Psoas muscle (tissue), 8 donors: ENCODE measurements at places on chromosomes 3 and 15.

DNA sequence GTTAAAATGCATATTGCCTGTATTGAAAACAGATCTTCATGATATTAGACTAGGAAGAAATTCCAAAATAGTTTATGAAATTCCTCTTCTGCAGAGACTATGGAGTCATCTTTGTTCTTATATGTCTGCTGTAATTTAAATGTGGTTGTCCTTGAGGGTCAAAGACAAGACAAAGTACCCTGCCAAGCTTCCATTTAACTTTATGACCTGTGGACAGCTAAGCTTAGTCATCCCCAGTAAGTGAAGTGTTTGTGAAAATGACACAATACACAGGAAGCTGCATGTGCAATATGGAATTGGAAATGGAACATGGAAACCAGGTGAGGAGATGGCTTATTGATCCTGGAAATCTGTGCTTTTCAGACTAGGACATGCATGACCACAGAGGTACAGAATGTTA lies 68.5 kb upstream of the GBE1 start:
- H3K4me1 ChIP-seq = no peaks in the 10 kb centered on the region
- DNase-seq = no peak
- H3K4me3 ChIP-seq = no peak overlapping the region
- H3K27me3 ChIP-seq = no peaks in the 10 kb centered on the region

DNA sequence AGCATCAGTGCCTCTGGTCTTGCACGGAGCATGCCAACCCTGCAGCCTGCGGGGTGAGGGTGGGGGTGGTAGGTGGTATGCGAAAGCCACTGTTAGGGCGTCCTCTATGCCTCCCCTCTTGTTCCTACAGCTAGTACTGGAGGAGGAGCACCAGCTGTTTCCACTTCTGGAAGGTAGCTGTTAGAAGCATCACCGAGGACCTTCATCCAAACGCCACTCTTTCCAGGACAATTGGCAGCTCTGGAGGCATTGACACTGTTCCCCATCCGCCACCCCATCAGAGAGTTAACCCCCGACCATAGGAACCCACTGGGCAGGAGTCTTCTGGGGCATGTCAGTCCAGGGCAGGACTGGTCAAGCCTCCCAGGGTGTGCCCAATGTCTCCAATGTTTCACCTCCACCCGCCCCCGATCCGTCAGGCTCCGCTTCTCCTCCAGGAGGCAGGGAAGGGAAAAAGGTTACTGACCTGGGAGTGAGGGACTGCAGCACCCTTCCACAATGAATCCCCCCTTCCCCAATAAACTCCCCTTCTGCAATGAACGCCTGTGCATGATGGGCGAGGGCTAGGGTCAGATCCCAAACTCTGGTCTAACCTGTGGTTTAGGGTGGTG lies 487 bp downstream of the DUOX2 start:
- no peaks in the 10 kb centered on the region for H3K36me3 ChIP-seq
- no peak overlapping the region for H3K27ac ChIP-seq
- H3K27me3 ChIP-seq = peaks cover 3% of the 10 kb centered on the region
- H3K4me3 ChIP-seq = no peak overlapping the region
- H3K4me1 ChIP-seq = peaks cover 22% of the 10 kb centered on the region
- DNase-seq = no peak

- H3K4me1 ChIP-seq = peaks cover 61% of the 10 kb centered on the region
- no peaks in the 10 kb centered on the region for H3K27me3 ChIP-seq
- H3K36me3 ChIP-seq = no peaks in the 10 kb centered on the region
- no peak overlapping the region for H3K4me3 ChIP-seq
- H3K27ac ChIP-seq = no peak overlapping the region
- DNase-seq = no peak
These were observed 8.3 kb downstream of the FNDC3B start for GRCh38 chr3:172047567-172048115.

DNA sequence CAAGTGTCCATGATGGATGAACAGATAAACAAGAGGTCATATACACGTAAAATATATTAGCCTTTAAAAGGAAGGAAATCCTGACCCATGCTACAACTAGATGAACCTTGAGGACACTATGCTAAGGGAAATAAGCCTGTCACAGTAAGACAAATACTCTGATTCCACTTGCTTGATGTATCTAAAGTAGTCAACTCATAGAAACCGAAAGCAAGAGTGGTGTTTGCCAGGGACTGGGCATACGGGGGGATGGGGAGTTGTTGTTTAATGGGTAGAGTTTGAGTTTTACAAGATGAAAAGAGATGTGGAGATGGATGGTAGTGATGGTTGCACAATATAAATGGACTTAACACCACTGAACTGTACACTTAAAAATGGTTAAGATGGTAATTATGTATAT lies 65.4 kb downstream of the C3orf70 start:
- H3K27me3 ChIP-seq = no peaks in the 10 kb centered on the region
- H3K27ac ChIP-seq = no peak overlapping the region
- DNase-seq = no peak
- H3K36me3 ChIP-seq = no peaks in the 10 kb centered on the region
- H3K4me1 ChIP-seq = no peaks in the 10 kb centered on the region

- no peaks in the 10 kb centered on the region for H3K4me1 ChIP-seq
- H3K4me3 ChIP-seq = no peak overlapping the region
- DNase-seq = no peak
- no peak overlapping the region for H3K27ac ChIP-seq
- H3K27me3 ChIP-seq = no peaks in the 10 kb centered on the region
These were observed 9.6 kb upstream of the IRAK2 start for GRCh38 chr3:10155123-10155472.

GRCh38 chr15:77654975-77655374 lies 22.3 kb upstream of the LINGO1 start:
- no peaks in the 10 kb centered on the region for H3K27me3 ChIP-seq
- H3K4me3 ChIP-seq = no peak overlapping the region
- no peaks in the 10 kb centered on the region for H3K36me3 ChIP-seq
- no peaks in the 10 kb centered on the region for H3K4me1 ChIP-seq
- DNase-seq = no peak

DNA sequence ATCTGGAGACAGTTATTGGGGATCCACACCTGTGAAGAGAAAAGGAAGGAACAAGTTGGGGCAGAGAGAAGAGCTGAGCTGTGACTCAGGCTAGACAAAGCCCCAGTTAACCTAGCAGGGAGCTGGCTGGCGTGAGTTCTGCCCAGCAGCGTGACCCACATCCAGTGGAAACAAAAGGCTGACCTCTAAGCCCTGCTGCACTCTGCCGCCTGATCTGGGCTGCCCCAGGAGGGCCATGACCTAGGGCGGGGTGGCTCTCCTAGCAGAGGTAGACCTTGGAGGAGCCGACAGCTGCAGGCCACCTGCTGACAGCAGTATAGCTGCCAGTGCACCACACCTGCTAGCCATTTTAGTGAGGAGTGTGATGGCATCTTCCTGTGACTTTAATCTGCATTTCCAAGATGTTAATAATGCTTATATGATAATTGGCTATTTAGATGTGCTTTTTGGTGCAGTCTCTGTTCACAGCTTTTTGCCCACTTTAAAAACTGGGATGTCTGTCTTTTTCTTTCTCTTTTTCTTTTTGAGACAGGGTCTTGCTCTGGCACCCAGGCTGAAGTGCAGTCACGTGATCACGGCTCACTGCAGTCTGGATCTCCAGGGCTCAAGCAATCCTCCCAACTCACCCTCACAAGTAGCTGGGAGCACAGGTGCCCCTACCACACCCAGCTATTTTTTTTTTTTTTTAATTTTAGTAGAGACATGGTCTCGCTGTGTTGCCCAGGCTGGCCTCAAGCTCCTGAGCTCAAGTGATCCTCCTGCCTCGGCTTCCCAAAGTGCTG lies 78.1 kb downstream of the LSM3 start:
- no peaks in the 10 kb centered on the region for H3K27me3 ChIP-seq
- DNase-seq = peak; percentile 64

DNA sequence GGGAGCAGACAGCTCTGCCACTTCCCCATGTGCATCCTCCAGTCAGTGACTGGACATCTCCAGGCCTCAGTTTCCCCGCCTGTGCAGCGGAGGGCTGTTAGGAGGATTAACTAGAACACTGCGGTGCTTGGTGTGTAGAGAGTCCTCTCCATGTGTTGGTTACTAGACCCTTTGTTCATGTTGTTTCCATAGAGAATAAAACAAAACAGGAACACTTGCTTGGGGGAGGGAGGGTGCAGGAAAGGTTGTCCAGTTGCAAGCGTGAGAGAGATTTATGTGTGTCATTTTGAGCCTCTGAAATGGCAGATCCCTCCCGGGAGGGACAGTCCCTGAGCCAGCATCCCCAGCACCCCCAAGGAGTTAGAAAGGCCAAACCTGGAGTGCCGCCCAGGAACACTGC lies 184.0 kb upstream of the LYSMD4 start:
- H3K27ac ChIP-seq = no peak overlapping the region
- DNase-seq = no peak
- H3K4me3 ChIP-seq = no peak overlapping the region

DNA sequence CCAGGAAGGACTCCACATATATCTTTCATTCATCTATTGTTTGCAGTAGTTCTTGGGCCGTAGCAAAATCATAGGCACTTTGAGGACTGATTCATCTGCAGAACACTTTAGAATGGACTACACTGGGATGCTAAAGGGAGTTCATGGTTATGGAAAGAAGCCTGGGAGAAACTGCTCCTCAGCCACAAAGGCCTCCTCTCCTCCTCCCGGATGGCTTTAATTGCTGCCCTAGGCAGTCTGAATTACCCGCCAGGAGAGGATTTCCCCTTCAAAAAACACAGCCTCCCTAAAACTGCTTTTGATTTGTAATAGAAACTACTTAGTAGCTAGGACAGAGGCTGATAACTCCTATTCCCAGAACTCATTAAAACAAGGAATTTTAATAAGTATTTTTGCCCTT lies 4.6 kb downstream of the TMEM266 start:
- no peaks in the 10 kb centered on the region for H3K27me3 ChIP-seq
- H3K4me1 ChIP-seq = peaks cover 28% of the 10 kb centered on the region

GRCh38 chr3:46903341-46904302 lies 26.1 kb downstream of the PTH1R start:
- H3K4me3 ChIP-seq = no peak overlapping the region
- H3K4me1 ChIP-seq = peaks cover 4% of the 10 kb centered on the region
- peak; percentile 60 for DNase-seq
- H3K36me3 ChIP-seq = no peaks in the 10 kb centered on the region

DNA sequence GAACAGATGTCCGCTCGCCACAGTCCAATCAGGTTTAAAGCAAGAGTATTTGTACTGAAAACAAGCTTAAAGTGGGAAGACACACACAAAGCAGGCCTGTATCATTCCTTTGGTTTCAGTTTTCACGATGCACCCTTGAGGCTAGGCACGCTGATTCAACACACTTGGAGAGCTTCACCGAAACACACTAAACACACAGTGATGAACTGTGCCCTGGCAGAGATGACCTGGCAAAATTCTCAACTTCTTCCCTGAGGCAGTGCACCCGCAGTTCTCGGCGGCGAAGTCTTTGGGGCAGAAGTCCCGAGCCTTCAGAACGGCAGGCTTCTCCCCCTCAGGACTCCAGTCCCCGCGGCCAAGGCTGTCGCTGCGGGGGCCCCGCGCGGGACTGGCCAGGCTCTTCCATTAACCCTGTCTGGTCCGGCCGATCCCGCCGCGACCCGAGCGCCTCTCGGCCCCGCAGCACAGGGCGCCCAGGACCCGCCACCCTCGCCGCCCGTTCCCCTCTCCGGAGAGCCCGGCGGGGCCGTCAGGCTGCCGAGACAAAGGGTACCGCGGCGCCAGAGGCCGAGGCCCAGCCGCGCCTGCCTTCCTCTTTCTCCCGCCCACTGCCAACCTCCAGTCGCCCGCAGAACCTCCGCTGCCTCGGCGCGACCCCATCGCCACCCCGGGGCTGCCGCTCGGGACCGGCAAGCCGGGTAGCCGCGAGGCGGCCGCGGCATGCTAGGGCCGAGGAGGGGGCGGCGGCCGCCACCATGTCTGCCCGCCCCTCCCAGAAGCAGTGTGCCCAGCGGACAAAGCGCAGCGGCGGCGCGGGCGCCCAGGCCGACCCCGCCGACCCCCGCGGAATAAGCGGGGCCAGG lies 792 bp downstream of the GABPB1 start:
- peaks cover 47% of the 10 kb centered on the region for H3K4me1 ChIP-seq
- DNase-seq = peak; percentile 43
- peak overlapping the region; percentile 97 for H3K4me3 ChIP-seq
- H3K36me3 ChIP-seq = peaks cover 13% of the 10 kb centered on the region
- no peaks in the 10 kb centered on the region for H3K27me3 ChIP-seq

DNA sequence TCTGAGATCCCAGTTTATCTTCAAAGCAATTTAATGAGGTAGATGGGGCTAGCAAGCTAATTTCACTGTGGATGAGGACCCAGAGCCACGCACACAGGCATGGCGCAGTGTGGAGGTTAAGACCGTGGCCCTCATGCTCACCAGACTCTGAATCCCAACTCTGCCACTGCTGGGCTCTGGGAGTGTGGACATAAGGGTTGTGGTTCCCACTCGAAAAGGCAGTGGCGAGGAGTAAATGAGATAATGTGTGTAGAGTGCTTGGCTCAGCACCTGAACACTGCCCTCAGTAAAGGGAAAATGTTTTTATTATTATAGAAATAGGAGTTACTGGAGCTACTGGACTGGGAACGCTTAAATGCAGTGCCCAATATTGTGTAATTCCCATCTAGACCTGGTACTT lies 243.5 kb upstream of the TPM1 start:
- H3K27me3 ChIP-seq = no peaks in the 10 kb centered on the region
- H3K36me3 ChIP-seq = peaks cover 48% of the 10 kb centered on the region
- peaks cover 7% of the 10 kb centered on the region for H3K4me1 ChIP-seq
- no peak overlapping the region for H3K4me3 ChIP-seq
- no peak for DNase-seq

- no peak overlapping the region for H3K4me3 ChIP-seq
- H3K4me1 ChIP-seq = no peaks in the 10 kb centered on the region
- H3K27me3 ChIP-seq = no peaks in the 10 kb centered on the region
- H3K36me3 ChIP-seq = no peaks in the 10 kb centered on the region
- DNase-seq = no peak
- no peak overlapping the region for H3K27ac ChIP-seq
These were observed 77.0 kb downstream of the TRANK1 start for GRCh38 chr3:36867810-36868209.

DNA sequence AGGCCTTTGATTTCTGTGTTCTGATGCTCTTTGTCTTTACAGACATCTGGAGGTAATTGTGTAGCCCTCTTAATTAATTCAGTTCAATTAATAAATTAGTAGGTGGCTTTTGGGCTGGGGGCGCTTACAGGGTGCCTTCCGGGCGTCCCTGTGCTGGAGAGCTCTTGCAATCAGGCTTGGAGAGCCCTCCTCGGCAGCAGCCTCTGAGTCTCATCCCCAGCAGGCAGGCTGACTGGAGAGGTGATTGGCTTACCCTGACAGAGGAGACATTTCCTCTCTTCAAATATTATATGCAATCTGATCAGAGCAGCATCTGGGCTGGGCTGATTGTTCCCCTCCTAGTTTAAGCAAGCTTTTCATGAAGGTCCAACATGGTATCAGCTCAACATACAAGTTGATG lies 250.7 kb downstream of the LPP start:
- no peaks in the 10 kb centered on the region for H3K27me3 ChIP-seq
- H3K27ac ChIP-seq = no peak overlapping the region
- no peak for DNase-seq
- peaks cover 8% of the 10 kb centered on the region for H3K4me1 ChIP-seq
- no peak overlapping the region for H3K4me3 ChIP-seq
- H3K36me3 ChIP-seq = peaks cover 22% of the 10 kb centered on the region

- no peak for DNase-seq
- H3K27ac ChIP-seq = peak overlapping the region; percentile 57
These were observed 392.7 kb downstream of the PTPRG start for GRCh38 chr3:61954097-61954540.
